ENCODE measurements at places on chromosomes 6 and 20.

GRCh38 chr20:17845701-17846475, 122.7 kb downstream of the SNX5 start:
- no peak for DNase-seq

DNA sequence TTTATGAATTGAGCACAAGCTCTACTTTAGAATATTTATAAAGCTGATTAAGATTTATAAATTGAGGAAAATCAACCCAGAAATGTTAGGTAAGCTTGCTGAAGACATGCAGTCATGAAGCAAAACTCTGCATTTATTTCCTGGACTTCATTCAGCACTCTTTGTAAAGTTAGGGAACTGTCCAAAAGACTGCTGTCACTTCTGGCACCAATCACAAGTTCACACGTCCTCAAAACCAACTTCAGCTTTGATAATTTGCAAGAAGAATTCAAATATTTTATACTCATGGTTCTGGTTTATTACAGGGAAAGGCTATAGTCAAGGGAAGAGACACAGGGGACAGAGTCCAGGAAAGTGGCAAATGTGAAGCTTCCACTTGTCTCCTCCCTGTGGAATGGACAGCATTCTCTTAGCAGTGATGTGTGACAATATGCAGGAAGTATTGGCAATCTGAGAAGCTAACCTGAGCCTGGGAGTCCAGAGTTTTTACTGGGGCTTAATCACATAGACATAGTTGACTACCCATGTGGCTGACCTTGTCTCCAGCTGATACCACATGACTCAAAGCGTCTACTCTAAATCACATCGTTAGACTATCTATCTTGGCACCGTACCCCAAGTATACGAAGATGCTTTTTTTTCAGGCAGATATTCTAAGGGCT, 85.4 kb downstream of the PPP1R14C start:
- no peak for DNase-seq

GRCh38 chr6:110554966-110555460, 78.6 kb upstream of the SLC22A16 start:
- DNase-seq, result no peak

GRCh38 chr6:169321546-169321945, 67.9 kb upstream of the THBS2 start:
- DNase-seq, result no peak

- DNase-seq, result no peak
These were observed 201.8 kb downstream of the DHX35 start for GRCh38 chr20:39163993-39164392.

- DNase-seq, result no peak
These were observed 3.3 kb upstream of the ASXL1 start for GRCh38 chr20:32354592-32355416.

- no peak for DNase-seq
These were observed 28.1 kb downstream of the PTPN1 start for GRCh38 chr20:50538276-50538675.

DNA sequence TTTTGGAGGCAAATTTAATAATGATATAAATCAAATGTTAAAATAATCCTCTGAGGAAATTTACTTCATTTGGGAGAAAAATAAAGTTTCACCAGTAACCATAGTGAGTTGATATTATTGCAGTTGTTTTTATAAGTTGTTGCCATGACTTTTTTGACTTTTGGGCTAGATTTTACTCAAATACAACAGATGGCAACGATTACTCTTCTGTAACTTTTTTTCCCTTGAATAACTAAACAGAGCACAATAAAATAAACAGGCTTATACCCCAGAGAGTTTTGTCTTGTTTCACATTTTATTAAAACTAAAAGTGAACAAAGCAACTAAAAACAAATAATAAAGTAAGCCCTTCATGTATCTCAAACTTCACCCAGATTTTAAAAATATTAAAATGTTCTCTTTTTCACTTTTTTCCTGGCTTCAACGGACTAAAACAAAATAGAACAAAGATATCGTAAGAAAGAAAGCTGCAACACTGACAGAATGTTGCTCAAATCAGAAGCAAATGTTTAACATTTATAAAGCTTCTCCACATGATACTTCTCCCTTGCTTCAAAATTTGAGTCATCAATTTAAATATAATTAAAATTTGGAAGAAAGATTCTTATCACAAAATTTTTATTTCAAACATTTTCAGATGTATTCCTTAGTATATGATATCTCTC, 42.5 kb upstream of the BMP5 start:
- no peak for DNase-seq

- no peak for DNase-seq
These were observed 1.3 kb downstream of the NKAIN2 start for GRCh38 chr6:123804787-123805540.

All from activated CD4-positive, alpha-beta T cell treated with anti-CD3 and anti-CD28 coated beads, Interleukin-2, amount 50 U/mL, for 24 hours (primary cell).